NCI-H774 (cell line): ENCODE measurements at places on chromosomes 7 and 10.

GRCh38 chr10:23693925-23694324 lies 255.1 kb downstream of the OTUD1 start:
- no peak for DNase-seq

- DNase-seq, result no peak
Observed at GRCh38 chr10:131775833-131776232, 125.0 kb upstream of the PPP2R2D start.

DNA sequence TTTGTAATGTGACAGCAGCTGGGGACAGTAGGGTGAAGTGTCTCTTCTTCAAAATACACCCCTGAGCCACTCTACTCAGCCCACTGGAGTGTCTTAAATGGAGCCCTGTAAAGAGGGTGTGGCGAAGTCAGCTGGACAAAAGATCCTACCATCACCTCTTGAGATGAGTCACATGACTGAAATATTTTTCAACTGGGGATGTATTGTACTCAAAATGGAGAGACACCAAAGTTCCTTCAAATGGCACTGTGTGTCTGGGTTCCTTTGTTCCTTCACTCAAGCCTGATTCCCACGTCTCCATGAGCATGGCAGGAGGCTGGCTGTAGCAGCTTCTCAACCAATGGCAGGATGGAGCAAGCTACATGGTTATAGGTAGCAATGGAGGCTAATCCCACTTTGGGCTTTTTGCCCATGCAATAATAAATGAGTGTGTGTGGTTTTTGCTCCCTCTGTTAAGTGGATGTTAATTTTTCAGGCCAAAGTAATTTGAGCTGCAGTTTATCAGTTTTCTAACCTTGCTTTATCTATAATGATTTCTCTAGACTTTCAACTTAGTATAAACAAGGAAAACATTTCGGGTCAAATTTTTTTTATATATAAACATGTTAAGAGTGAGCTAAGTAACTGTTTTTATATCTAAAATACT lies 68.2 kb downstream of the CLEC2L start:
- no peak for DNase-seq

- no peak for DNase-seq
Observed at GRCh38 chr7:78677391-78677790, 776.1 kb downstream of the MAGI2 start.

GRCh38 chr10:46556515-46557318 lies at the start of gene GPRIN2:
GPRIN2 (minus strand) TSS chr10:46556658; CDS start chr10:46550736, 5,922 bp downstream.
- no peak for DNase-seq

DNA sequence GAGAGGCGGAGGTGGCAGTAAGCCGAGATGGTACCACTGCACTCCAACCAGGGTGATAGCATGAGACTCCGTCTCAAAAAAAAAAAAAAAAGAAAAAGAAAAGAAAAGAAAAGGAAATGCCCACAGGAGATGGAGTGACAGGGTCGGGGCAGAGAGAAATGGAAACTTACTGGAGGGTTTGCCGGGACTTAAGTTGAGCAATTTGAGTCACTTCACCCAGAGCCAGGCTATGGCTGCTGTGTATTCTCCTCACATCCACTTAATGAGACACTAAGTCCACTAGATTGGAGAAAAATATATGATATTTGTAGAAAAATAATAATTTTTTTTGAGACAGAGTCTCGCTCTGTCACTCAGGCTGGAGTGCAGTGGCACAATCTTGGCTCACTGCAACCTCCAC lies 4.6 kb upstream of the PFKFB3 start:
- no peak for DNase-seq

- no peak for DNase-seq
Observed at GRCh38 chr7:16951483-16952080, 69.8 kb upstream of the AGR3 start.

DNA sequence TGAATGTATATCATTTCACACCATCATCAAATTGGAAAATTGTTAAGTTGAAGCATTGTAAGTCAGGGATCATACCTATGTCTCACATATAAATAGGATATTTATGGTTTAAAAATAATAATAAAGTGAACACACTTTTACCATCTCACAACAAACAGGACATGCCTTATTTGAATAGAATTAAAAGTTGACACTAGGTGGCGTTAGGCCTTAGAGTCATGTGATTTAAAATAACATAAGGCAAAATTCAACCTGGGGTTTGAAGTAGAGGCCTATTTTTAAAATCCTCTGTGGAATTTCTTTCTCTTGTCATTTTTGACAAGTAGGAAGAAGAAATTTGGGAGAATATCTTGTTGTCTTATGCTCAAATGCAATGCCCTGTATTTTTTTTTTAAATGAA lies 184.7 kb upstream of the PCDH15 start:
- no peak for DNase-seq

- no peak for DNase-seq
Observed at GRCh38 chr7:89334797-89335196, 539.3 kb upstream of the TEX47 start.

- DNase-seq, result no peak
Observed at GRCh38 chr10:71964743-71965515, 734 bp downstream of the CHST3 start.

- no peak for DNase-seq
Observed at GRCh38 chr7:139752604-139753003, 25.2 kb downstream of the HIPK2 start.

DNA sequence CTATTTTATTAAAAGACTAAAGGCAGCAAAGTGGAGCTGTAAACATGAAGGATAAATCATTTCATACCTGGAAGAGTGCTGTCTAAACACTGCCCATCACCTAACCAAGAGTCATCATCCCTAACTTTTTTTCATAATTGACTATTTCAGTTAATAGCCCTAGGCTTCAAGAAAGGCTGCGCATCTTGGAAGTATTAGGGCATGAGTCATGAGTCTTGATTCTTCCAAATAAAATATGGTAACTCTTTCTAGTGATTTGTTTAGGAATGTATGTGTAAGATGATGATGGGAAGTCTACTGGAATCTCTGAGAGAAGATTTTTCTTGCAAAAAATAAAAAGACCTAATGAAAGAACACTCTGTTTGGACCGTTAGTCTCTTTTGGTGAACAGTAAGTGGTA lies 207.7 kb upstream of the AHR start:
- DNase-seq, result no peak

GRCh38 chr10:22246680-22247391 lies 29.0 kb upstream of the EBLN1 start:
- no peak for DNase-seq

- DNase-seq, result no peak
Observed at GRCh38 chr10:123633106-123633505, 33.0 kb upstream of the GPR26 start.

DNA sequence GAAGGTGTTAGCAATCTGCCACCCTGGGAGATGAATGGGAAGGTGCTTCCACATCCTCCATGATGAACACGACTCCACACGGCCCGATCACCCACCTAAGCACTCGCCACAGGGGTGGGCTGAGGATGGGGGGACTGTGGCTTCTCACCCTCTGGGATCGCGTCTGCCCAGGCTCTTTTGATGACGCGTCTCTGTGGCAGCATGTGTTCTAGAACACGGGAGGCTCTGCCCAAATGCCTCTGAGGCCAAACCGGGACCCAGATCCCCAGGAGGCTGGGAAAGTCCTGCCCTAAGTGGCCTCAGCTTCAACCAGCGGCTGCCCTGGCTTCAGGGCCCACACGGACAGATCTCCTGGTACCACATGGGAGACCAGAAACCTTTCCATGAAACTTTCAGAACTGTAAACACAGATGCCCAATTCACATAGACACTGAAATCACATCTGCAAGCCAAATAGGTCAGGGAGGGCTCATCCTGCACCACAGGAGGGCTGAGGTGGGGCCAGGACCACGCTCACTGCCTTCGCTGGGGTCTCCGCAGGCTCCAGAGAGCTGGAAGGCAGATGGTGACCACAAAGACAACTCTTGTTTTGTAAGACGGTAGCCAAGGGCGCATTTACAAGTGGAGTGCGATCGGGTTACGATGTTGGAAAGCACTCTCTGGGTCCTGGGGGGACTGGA lies 200.6 kb downstream of the PTPRN2 start:
- no peak for DNase-seq

DNA sequence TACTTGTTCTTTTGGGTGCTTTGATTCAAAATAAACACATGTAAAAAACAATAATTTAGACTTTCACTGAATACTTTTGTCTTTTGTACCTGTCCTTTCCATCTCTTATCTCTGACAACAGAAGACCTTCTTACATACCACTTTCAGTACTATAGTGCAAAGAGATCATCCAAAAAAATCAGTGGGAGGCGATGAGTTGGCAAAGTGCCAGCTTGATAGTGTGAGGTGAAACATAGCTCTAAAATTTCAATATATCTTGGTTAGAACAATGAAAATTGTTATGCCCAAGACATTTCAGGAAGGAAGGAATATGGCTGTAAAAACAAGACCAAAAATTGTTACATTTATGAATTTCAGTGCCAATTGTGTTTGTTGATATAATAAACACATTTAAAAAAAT lies 390.2 kb upstream of the COBL start:
- DNase-seq, result no peak

DNA sequence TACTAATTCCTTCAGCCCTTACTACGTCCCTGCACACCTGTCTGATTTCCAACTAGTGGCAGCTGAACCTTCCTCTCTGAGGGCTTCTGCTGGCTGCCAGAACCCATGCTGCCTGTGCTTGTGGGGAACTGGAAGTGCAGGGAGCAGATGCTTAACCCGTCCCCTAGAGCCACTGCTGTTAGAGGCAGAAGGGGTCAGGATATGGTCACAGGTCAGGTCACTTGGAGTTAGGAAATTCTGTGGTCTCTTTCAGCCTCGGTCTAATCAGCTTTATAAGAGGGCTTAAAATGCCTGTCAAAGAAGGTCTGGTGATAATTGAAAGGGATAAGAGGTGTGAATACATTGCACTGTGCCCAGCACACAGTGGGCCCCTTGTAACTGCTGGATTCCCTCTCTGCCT lies 82.0 kb downstream of the PLPP4 start:
- no peak for DNase-seq

DNA sequence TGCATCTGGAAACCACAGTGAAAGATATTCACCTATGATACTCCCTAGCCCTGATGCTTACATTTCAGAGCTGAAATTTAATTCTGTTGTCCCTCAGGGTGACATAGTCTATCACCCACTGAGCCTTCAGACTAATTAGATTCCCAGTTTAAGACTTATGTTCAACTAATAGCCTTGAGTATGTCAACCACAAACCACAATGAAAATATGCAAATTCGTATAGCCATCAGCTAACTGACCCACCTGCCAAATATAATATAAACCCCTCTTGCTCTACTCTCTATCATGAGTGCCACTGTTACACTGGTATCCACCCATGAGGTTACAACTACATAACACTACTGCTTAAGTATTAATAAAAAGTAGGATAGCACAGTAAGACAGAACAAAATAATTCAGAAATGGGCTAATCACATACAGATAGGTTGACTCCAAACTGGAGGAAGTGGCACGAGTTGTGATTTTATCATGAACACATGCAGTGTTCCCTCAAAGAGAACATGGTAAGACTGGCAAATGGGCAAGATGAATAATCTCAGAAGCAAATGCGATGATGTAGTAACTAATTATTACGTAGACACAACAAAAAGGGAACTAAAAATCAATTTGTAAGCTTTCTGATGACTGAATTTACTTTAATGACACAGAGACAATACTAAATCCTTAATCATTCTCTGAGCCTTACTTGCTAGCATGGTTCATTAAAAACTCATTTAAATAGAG lies 290.6 kb downstream of the PARD3 start:
- DNase-seq, result no peak

- no peak for DNase-seq
Observed at GRCh38 chr10:72320676-72321247, 34.0 kb downstream of the DNAJB12 start.

DNA sequence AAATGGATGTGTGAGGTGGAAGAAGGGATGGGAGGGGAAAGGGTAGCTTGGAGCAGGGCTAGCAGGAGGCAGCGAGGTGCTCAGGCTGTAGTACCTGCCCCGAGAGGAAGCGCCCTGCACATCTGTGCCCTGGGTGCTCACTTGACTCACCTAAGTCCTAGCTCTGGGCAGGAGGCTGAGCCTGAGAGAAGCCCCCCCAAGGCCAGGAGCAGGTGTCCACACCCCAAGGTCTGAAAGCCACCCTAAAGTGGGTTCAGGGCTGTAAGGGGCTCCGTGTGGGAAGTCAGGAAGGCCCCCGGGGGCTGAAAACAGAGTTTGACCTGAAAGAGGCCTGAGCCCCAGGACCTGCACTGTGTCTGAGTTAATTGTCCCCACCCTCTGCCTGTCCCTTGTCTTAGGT lies 95.8 kb upstream of the PODXL start:
- no peak for DNase-seq

- no peak for DNase-seq
Observed at GRCh38 chr10:70540089-70540788, 61.7 kb downstream of the PALD1 start.

- no peak for DNase-seq
Observed at GRCh38 chr7:10939237-10939910, 34.3 kb upstream of the PHF14 start.

GRCh38 chr10:121510201-121510771 lies 88.0 kb downstream of the FGFR2 start:
- no peak for DNase-seq

DNA sequence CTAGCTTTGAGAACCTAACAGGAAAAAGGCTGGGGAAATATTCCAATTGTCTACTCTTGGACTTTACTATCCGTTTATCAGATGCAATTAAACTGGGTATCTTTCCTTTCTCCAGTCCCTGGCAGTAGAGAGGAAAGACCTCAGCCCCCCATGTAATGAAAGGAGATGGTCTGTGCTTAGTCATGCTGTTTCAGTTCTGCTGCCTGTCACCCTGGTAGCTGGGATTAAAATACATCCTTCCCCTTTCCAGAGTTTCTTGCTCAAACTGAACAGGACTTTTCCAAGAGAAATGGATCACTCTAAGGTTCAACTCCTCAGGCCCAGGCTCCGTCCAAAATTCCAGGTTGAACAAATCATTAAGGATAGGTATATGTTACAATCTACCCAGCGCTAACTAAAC lies 202.9 kb downstream of the PTEN start:
- DNase-seq, result no peak
